ENCODE measurements at places on chromosomes 13 and 19. TPM values are rescaled to one million over a fixed set of nuclear protein-coding genes. Genes with fewer than 3 reads are reported as not detected.

ANGPTL8 gene
- not detected for total RNA-seq

IGSF23 gene
- total RNA-seq: not detected

CEACAM7 gene
- total RNA-seq: not detected

WDR87 gene
- not detected for total RNA-seq

CCNA1 gene
- 4.5 TPM for total RNA-seq

CHST8 gene
- 6.8 TPM for total RNA-seq

SLITRK1 gene
- not detected for total RNA-seq

ZNF681 gene
- total RNA-seq: 5.4 TPM

KANK2 gene
- 79.8 TPM for total RNA-seq

ZNF823 gene
- 4.0 TPM for total RNA-seq

OR10H3 gene
- not detected for total RNA-seq

TFDP1 gene
- total RNA-seq: 73.0 TPM

KLK12 gene
- not detected for total RNA-seq

PRODH2 gene
- total RNA-seq: not detected

C19orf38 gene
- not detected for total RNA-seq

KLK4 gene
- total RNA-seq: not detected

KCNN1 gene
- 1.7 TPM for total RNA-seq

PSG11 gene
- total RNA-seq: not detected

NOVA2 gene
- total RNA-seq: 0.37 TPM

SMIM24 gene
- not detected for total RNA-seq

NANOS3 gene
- total RNA-seq: not detected

ZNF253 gene
- total RNA-seq: 2.6 TPM

ADPRHL1 gene
- total RNA-seq: 1.3 TPM

UPK1A gene
- total RNA-seq: not detected

REXO1 gene
- 2.3 TPM for total RNA-seq

CD79A gene
- not detected for total RNA-seq

CEACAM1 gene
- 0.35 TPM for total RNA-seq

ODAD3 gene
- 1.7 TPM for total RNA-seq

NACC1 gene
- total RNA-seq: 46.2 TPM

TPTE2 gene
- total RNA-seq: not detected

PRX gene
- total RNA-seq: 1.2 TPM

FXYD1 gene
- not detected for total RNA-seq

NPAS1 gene
- not detected for total RNA-seq

LRRC63 gene
- total RNA-seq: not detected

ADGRE3 gene
- not detected for total RNA-seq

PDX1 gene
- not detected for total RNA-seq

MEDAG gene
- not detected for total RNA-seq

KIR3DL1 gene
- total RNA-seq: not detected

HAUS8 gene
- 10.6 TPM for total RNA-seq

MAN2B1 gene
- 53.4 TPM for total RNA-seq

ZNF57 gene
- 3.4 TPM for total RNA-seq

HPN gene
- total RNA-seq: not detected

THSD1 gene
- total RNA-seq: 1.6 TPM

PALM gene
- total RNA-seq: 5.8 TPM

URAD gene
- total RNA-seq: not detected
